Activated CD4-positive, alpha-beta T cell treated with anti-CD3 and anti-CD28 coated beads for 1 hour (primary cell): ENCODE measurements at places on chromosomes 13 and 19.

DNA sequence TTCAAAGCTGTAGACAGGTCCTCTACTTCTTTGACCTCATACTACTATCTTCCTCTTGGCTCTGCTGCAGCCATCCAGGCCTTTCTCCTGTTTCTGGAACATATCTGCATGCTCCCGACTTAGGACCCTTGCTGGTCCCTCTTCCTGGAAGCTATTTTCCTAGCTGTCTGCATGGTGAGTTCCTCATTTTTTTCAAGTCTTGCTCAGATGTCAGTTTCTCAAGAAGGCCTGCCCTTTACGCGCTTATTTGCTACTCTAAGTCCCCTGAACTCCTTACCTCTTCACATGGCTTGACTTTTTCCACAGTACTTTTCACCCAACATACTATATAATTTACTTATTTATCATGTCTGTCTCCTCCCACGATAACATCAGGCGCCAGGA is 31.4 kb downstream of the DNAJC3 start:
- no peak for DNase-seq

- no peak for DNase-seq
Observed at GRCh38 chr19:5615756-5616327, 6.7 kb downstream of the SAFB2 start.

DNA sequence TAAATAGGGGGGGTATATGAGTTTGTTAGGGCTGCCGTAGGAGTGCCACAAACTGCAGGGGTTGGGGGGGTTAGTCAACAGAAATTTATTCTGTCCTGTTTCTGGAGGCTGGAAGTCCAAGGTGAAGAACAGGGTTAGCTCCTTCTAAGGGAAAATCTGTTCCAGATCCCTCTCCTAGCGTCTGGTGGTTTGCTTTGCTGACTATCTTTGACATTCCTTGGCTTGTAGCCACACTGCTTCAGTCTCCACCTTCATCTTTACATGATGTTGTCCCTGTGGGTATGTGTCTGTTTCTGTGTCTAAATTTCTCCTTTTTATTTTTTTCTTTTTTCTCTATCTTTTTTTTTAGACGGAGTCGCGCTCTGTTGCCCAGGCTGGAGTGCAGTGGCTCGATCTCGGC is 8.1 kb upstream of the ICAM1 start:
- no peak for DNase-seq

DNA sequence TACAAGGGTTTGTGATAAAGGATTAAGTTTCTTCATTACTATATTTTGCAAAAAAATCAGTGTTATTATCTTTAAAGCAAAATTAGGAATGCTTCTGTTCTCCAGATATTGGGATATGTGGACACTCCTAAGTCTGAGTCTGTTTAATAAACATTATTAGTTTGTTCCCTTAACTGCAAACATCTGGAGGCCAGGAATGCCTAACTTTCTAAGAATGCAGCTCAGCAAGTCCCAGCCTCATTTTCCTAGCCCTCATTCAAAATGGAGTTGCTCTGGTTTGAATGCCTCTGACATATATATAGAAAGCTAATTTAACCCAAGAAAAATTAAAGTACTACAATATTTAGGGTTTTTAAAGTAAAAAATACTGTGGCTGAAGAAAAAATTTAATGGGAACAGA is 33.6 kb upstream of the EDNRB start:
- DNase-seq, result no peak

DNA sequence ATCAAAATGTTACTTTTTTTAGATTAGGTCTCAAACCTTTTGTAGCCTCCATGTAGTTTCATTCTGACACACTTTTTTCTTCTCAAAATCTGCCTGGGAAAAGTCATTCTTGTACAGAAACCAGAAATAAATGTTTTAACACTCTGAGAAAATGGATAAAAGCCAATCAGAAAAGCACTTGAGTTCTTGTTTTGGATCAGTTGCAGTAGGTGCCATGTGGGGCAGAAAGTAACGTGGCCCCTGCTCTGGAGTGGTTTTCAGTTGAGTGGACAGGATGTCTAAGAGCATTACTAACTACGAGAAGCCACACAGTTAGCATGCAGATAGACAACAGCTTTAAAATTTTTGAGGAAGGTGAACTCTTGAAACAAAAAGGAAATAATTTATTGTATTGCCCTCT is 19.1 kb downstream of the GPR183 start:
- no peak for DNase-seq

GRCh38 chr13:52319876-52320275 is 86.1 kb downstream of the THSD1 start:
- no peak for DNase-seq

GRCh38 chr13:76067850-76068249 is 431.7 kb downstream of the LMO7 start:
- DNase-seq, result no peak

DNA sequence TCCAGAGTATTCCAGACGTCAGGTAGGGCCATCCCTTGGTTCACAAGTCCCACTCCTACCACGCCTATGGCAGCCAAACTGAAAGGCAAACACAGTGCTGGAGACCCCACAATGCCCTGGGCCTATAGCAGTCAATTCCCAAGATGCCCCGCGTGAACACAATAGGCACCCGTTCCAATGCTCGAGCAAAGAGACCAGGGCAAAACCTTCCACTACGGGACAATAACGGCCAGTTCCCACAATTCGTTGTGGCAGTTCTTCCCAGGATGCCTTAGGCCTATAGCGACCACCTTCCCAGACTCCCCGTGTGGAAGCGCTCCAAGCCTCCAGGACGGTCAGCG is 538 bp downstream of the ZNF428 start:
- DNase-seq, result no peak

DNA sequence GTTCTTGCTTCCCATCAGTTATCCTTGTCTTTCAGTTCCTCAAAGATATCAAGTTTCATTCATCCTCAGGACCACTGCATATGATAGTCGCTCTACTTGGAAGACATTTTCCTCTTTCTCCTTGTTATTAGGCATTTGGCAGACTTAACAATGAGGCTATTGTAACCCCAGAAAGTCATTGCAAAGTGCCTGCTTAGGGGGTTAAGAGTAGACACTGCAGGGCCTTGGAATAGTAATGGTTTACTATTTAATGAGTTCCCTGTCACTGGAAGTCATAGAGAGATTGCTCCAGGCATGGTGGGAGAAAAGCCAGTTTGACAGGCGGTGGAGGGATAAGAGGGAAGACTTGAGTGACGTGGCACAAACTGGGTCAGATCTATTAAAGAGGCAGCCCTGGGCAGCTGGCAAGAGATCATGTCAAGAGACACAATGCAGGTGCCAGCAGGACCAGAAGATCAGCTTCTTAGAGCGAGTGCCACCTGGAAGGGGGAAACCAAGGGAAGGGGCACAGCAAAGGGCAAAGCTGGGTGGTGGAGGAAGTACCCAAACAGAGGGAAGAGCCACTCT is 16.8 kb upstream of the CPB2 start:
- no peak for DNase-seq

GRCh38 chr13:35697186-35697730 is 220.8 kb upstream of the MAB21L1 start:
- no peak for DNase-seq

GRCh38 chr13:110551284-110551683 is 10.2 kb downstream of the RAB20 start:
- no peak for DNase-seq

DNA sequence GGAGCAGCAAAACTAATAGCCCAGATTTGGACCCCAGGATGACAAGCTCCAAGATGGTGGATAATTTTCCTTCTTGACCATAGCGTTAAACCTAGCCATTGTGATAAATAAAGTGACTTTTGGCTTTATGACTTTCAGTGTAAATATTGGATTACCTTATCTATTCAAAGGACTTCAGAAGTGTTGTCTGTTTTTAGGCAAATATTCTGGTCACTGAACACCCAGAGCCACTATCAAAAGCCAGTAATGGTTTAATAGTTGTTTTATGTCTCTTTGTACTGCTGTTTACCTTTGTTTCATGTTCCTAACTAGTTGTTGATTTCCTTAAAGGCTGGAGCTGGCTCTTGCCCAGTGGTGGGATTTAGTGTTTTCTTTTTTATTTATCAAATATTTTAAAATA is 81.6 kb downstream of the FGF9 start:
- no peak for DNase-seq

- DNase-seq, result no peak
Observed at GRCh38 chr19:56405062-56405461, 930 bp downstream of the ZNF583 start.
